ENCODE measurements at places on chromosomes 2 and 18.

DNA sequence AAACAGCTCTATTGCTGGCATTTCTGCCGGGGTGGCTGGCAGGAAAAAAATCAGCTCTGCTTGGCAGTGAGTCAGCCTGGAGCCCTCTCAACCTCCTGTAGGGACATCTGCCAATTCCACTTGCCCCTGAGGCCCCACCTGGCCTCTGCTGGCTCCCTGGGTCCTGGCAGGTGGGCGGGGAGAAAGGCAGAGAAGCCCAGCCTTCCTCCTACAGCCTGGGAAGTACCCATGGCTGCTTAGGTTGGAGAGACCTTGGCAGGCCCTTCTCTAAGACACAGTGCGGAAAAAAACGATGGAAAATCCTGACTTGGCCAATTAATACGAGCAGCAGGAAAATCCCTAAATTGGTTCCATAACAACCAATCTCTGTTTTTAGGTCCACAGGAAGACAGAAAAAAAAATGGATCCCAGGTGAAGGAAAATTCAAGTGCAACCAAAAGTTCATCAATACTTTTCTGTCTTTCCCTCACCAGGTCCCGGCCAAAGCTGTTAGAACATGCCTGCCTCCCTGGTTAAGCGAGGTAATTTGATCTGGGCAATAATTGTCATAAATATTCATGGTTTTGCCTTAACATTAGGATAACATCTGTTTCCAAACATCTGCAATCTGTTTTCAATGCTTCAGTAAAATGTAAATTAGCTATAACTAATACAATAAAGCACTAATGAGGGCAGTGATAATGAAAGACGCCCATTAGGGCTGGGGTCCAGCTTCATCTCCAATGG, 245.9 kb downstream of the TFCP2L1 start:
- DNase-seq: no peak

DNA sequence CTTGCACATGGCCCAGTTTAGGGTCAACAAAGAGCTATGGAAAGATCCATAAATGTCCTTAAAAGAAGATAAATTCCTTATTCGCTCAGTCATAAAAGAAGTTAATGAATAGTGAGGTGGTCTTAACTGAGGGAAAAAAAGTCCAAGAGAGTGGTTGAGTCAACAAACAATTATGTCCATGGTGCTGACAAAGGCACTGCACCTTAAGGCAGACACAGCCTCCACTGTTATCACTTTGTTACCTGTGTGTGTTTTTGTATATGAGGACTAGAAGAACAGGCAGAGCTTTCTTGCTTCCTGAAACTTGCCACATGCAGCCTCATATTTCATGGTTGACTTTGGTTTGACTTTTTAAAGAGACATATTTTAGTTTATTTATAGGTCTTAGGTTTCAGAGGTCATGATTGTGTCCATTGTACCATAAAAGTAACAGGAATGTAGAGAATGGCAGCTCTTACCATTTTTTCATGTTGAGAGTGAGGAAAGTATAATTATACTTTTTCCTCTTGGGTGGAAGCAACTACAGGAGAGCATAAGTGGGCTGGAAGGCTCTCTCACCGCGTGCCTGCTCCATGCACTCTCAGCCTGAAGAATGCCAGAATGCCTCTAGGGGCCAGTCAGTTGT, 93.6 kb downstream of the XRCC5 start:
- DNase-seq: no peak

GRCh38 chr2:191688934-191689695, 11.2 kb downstream of the NABP1 start:
- DNase-seq: no peak

DNA sequence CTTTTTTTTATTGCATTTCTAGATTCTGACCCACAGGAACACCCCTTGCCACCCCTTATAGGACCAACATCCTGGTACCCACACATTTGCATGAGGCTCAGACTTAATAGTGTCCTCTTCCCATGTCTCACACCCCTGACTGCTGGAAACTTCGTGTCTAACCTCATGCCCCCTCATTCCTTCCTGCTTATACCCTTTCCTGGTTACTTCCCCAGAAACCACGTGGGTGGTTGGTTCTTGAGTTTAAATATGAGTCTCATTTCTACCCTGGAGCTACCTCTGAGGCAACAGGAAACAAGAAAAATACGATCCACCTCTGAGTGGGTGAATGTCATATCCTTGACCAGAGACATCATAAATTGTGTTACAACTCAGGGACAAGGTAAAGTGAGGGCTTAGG, 1.6 kb downstream of the TNP1 start:
- DNase-seq: no peak

DNA sequence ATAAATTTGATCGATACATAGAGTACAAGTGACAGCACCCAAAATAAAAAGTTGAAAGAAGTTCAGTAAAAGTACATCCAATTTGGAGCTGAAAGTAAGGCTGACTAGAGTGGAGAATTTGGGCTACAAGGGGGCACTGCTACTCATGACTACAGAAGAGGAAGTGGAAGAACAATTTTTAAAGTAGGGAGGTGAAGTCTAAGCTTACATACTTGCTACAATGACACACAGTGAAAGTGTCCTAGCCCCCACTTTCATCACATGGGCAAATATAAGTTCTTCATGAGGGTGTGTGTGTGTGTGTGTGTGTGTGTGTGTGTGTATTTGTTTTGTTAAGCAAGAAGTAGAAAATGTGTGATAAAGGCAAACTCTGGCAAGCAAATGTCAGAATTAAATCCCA, 45.7 kb downstream of the MAP3K2 start:
- DNase-seq: no peak

DNA sequence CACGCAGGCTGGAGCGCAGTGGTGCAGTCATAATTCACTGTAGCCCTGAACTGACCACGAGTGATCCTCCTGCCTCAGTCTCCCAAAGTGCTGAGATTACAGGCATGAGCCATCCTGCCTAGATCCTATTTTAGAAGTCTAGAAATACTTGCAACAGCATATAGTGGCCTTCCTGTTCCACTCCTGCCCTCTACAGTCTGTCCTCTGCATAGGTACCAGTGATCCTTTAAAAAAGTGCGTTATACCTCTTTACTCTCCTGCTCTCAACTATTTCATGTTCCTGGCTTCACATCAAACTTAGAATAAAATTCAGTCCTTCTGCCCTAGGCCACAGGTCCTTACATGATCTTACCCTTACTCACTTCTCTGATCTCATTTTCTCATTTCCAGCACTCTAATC, 6.0 kb downstream of the COMMD1 start:
- no peak for DNase-seq

- DNase-seq: no peak
Observed at GRCh38 chr18:45503990-45504389, 111.3 kb upstream of the SLC14A2 start.

All from heart right ventricle (tissue), 16 donors.